Central memory CD8-positive, alpha-beta T cell (primary cell): ENCODE measurements at places on chromosomes 12 and 14.

DNA sequence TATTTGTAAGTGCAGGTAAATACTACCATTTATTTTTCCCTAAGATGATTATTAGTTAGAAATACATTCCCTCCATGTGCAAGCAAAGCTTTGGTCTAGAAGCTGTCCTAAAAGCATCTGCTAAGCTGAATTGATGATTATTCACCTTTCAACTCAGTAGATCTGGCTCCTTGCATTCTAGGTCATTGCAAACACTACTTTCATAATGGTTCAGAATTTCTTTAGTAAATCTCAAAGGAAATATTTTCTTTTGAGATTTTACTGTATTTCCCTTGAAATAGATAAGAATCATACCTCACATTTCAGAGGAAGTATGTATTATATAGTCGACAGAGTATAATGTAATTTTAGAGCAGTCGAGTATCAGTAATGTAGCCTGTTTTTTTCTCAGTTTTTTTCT lies 2.4 kb downstream of the ETNK1 start:
- no peak for DNase-seq

GRCh38 chr14:23055621-23056144 lies 1.6 kb downstream of the CDH24 start:
- no peak for DNase-seq

DNA sequence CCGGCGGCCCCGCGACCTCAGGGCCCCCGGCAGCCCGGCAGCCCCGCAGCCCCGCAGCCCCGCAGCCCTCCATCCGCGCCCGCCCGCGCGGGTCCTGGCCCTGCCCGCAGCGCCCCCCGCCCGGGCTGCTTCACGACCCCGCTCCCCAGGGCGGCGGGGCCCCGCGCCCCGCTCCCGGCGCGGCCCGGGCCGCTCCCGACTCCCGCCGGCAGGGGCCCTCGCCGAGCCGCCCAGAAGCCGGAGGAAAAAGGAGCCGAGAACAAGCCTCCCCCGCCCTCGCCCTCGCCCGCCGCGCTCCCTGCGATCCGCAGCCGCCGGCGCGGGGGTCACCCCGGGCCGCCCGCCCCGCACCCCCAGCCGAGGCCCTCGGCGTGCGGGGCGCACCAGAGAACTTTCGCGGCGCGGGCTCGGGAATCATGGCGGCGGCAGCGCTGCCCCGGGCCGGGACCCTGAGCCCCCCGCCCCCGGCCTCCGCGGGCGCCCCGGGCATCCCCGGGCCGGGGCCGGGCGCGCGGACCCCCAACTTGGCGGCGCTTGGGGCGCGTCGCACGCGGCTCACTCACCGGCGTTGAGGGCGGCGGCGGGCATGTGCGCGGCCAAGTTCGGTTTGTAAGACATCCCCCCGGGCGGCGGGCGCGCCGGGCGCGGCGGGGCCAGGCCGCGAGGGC lies 521 bp downstream of the CDK2AP1 start:
- peak; percentile 47 for DNase-seq

GRCh38 chr14:71665157-71665556 lies 267.1 kb upstream of the RGS6 start:
- DNase-seq, result no peak

- DNase-seq, result no peak
Observed at GRCh38 chr12:96521895-96522682, 32.7 kb downstream of the CFAP54 start.

GRCh38 chr12:45125997-45126396 lies 75.1 kb upstream of the DBX2 start:
- no peak for DNase-seq

GRCh38 chr12:127771546-127771945 lies 495.4 kb upstream of the TMEM132C start:
- DNase-seq, result no peak

DNA sequence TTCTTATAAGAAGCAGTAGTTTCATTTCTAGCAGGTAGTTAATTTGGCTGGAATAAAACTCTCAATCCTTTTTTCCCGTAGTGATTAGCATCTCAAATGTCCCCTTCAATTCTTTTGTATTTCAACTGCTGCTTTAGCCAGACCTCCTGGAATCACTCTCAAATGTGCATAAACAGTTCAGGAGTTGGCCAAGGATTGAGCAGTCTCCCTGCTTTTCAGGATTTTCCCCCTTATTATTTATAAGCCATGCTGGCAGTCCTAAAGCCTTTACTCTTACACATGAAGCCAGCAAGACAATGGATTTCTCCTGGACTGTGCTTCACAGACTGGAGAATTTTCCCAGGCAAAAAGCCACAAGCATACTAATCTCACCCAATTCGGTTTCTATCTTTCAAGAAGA lies 950.1 kb downstream of the VRK1 start:
- no peak for DNase-seq

DNA sequence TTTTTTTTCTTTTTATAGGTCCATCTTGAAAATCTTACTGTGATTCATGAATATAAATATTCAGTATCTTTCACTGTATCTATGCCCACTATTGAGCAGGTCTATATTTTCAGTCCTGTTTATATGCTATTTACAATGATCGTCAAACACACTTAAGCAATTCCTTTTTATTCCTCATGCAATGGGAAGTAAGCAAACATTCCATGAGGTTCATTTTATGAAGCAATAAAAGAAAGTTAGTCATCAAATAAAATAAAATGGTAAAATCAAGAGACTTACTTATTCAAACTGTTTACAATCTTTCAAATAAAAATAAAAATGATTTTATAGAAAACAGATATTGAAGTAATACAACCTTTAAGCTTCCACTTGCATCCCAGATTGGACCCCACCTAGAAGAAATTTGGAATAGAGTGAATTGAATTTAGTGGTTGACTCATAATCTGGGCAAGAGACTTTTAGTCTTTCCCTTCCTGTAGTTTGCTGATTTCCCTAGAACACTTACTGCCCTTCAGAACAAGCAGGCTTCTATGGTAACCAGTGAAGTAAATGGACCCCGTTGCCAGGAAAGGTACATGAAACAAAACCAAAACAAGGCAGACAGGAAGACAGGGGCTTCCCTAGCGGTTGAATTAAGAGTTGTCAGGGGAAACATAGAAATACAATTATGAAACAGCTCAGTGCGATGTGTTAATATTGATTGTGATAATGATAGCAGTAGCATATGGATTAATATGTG lies 241.0 kb upstream of the ATP2B1 start:
- DNase-seq, result peak; percentile 77

DNA sequence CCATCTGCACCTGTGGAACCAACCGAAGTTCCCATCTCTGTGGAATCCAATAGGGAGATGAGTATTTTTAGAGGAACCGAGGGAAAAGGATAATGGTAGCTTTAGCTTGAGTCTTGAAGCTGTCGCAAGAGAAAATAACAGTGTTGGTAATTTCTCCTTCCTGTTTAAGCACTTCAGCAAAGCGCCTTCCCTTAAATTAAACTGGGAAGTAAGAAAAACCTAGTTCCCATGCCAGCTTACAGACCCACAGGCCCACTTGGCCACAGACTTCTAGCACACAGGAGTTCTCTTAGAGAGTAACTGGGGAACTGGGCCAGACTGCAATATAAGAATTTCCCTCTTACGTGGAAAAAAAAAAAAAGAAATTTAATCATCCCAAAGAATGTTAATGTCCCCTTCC lies 223.8 kb downstream of the EFCAB11 start:
- DNase-seq, result no peak

GRCh38 chr12:47969845-47970244 lies 6.4 kb downstream of the TMEM106C start:
- no peak for DNase-seq

DNA sequence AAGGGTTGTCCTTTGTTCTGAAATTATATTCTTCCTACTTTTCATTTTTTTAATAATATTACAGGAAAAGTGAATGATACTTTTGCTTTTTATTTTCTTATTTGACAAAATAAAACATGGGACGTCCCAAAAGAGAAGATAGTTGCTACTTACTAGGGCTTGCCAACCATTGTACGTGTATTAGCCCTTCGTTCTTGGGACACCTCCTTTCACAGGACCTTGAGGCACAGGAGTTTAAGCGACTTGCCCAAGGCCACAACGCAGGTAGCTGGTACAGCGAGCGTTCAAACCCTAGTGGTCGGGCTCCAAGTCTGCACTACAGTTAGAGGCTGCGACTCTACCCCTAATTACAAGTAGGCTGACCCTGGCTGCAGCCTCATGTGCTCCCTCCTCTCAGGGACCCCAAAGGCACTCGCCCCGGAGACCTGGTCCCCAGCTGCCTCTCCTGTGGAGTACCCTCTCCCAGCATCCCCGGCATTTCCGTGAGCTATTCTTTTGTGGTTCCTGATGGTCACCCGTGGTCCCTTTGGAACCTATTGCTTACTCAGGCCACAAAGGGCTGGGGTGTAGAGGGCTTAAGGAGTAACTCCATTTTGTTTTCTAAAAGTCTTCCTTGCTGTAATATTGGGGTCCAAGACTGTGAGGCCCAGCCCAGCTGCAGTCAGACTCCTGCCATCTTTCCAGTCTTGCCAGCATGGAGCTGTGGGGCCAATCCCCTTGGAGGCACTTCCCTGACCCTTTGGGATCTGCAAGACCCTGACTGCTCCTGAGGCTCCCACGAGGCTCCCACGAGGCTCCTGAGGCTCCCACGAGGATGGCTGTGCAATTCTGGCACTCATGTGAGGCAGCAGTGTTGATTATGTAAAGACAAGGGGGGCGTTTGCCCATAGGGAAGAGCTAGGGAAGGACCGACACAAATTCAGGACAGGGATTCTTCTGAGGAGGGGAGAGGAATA lies 49.7 kb downstream of the IQSEC3 start:
- no peak for DNase-seq

DNA sequence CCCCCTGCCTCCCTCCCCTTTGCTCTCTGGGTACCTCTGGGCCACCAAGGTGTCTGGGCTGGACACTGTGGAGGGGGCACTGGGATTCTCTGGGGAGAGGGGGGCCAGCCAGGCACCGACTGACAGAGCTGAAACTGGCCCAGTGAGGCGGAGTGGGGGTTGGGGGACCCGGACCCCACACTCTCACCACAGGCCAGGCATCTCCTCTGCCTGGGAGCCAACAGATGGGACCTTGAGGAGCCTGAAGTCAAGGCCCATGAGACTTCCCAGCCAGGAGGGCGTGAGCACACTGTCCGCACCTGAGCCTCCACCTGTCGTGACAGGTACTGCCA lies 39.8 kb upstream of the PPP1R13B start:
- no peak for DNase-seq

GRCh38 chr14:81455390-81455789 lies 55.3 kb upstream of the STON2 start:
- no peak for DNase-seq

GRCh38 chr12:106125351-106126095 lies 13.2 kb downstream of the NUAK1 start:
- DNase-seq, result no peak

DNA sequence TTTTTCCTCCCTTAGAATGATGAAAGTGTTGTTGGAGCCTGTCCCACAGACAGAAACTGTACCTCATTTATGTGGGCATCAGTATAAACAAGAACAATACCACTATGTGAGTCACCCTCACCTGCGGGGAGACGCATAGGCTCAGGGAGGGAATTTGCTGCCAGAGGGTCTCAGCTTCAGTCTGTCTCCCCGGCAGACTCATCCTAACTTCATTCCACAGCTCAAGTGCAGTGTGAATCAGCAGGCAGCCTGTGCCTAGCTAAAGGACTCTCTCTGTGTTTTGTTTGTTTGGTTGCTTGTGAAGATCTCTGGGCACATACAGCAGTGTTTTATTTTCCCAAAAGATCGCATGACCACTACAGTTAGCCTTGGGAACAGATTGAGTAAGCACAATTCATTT lies 98.9 kb downstream of the PRKCH start:
- DNase-seq, result no peak

DNA sequence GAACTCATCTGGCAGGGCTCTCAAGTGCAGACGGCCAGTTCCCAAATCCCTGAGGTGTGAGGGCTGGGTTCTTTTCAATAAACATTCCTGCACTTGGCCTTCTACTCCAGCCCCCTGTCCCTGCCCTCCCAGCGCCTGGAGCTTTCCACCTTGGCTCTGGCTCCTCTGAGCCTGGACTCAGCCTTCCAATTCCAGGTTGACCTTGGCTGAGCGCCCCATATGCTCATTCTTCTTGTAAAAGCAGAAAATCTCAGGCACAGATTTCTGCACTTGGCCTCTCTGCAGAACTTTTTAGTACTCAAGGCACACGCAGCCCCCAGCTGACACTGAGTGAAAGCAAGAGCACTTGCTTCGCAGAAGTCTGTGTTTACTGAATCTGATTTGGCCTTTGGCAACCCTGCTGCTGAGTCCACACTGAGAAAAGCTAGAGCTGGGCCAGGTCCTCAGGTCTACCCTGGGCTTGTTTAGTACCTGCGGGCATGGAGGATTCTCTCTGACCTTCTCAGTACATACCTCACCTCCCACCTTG lies 222.7 kb downstream of the MSRB3 start:
- no peak for DNase-seq

GRCh38 chr12:26285401-26285800 lies 90.0 kb downstream of the SSPN start:
- DNase-seq, result no peak

DNA sequence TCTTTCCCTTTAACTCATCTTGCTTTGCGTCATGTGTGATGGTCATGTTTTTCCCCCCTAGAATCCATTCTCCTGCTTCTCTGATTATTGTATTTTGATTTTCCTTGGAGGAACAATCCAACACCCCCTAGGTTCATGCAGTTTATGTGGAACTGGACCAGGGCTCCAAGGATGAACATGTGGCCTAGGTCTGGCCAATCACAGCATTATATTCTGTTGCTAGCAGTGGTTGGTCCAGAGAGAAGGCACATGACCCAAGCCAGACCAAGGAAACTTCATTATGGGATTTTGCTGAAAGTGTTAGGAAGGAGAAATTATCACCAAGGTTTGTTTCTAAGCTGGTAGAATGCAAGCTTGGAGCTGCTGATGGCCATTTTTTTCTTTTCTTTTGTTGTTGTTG lies 6.9 kb upstream of the PPTC7 start:
- no peak for DNase-seq

DNA sequence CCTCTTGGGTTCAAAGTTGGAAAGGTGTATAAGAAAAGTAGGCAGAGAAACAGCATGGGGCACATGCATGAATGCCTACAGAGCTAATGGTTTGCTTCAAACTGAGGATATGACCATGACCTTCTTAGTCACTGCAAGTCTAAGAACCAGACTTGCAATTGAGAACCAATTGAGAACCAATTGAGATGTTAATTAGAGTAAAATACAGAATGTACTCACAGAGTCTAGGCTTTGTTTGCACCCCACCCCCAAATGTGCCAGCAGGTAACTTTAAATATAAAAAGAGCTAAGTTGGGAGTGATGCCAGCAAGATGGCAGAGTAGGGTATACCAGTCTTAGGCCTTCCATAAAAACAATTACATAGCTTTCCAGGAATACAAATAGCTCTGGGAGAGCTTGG lies 227.3 kb upstream of the ALG10 start:
- DNase-seq, result no peak
